ENCODE measurements at places on chromosomes 1 and 21. TPM values are rescaled to one million over a fixed set of nuclear protein-coding genes. Genes with fewer than 3 reads are reported as not detected.

DNA sequence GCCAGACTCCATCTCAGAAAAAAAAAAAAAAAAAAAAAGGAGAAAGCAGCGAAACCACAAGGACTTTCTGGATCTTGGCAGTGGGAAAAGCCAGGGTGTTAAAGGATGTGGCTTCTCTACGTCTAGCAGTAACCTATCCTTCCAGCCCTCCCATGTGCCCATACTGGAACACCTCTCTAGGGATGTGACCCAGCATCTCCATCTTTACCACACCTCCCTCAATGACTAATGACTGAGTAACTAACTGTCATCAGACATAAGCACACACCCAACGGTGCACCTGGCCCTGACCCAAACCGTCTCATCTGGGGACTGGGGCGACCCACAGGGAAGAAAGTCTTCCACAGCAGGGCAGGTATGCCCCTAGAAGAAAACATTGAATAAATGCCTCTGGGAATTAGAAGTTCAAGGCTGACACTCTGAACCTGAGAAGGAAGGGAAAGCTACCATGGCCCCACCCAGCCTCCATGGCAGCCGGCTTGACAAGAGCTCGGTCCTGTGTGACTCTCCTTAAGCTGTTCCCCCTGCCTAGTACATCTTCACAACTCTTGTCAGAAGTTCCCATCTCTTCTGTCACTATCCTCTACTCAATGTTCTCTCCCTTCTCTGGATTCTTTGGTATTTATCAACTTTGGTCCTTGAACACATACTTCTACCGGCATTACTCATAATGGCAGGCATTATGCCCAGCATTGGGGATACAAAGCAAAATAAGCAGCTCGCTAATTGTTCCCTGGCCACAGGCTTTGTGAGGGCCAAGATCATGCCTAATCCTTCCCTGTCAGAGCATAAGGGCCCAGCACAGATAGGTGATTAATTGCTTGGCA is 14.8 kb upstream of the PAQR6 start:
- DNase-seq: no peak

DNA sequence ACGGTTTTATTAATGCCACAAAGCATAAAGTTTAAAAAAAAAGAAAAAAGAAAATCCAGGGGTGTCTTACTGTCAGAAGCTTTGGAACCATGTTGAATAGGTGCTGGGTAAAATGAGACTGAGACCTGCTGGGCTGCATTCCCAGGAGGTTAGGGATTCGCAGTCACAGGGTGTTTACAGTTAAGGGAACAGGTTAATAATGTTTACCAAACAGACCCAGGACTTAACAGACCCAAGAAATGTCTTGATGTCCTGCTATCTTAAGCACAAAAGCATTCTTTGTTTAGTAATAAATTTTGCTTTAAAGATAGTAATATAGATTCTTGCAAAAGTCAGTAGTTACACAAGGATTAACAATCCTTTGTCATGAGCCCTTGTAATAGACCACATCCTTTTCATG is 54.7 kb downstream of the OLFML3 start:
- no peak for DNase-seq

- DNase-seq: peak; percentile 34
Observed at GRCh38 chr1:229699613-229700267, 73.7 kb downstream of the URB2 start.

- no peak for DNase-seq
Observed at GRCh38 chr1:95584315-95584714, 350.3 kb downstream of the RWDD3 start.

Gene EDN2
- 3.5 TPM for total RNA-seq

- DNase-seq: no peak
Observed at GRCh38 chr1:245226203-245226499, 71.4 kb downstream of the KIF26B start.

DNA sequence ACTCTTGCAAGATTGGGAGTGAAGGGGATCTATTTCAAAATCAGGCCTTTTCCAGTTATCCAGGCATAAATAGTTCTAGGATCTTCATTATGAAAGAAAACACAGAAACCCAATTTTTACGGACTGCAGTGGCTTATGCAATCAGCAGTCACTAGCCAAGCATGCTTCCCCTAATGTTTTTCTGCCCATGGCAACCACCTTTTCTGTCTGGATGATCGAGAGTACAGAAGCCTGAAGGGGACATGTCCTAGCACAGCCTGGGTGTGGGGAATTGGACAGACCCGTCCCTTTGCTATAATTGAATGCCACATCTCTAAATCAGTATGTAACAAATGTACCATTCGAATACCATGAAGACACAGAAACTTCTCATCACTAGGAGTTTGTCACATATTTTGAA is 29.8 kb upstream of the NCAM2 start:
- DNase-seq: no peak

Gene ZNHIT6
- 11.4 TPM for total RNA-seq

Gene ZBTB8A
- 8.4 TPM for total RNA-seq

DNA sequence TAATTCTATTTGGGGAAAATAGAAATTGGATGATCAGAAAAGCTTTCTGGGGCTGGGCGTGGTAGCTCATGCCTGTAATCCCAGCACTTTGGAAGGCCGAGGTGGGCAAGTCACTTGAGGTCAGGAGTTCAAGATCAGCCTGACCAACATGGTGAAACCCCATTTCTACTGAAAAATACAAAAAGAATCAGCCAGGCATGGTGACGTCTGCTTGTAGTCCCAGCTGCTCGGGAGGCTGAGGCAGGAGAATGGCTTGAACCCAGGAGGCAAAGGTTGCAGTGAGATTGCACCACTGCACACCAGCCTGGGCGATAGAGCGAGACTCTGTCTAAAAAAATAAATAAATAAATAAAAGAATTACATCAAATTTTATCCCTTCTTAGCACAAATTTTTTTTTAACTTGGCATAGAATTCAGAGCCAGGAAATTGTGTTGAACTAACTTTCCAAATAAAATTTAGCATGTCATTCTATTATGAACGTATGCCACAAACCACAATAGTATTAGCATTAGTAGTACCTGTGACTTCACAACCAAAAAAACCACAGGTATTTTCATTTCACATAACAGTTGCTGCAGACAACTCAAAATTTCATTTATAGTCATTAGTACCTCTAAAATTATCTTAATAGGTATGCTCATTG is 4.5 kb upstream of the ANKRD13C start:
- no peak for DNase-seq

Gene OPRD1
- total RNA-seq: 0.28 TPM

DNA sequence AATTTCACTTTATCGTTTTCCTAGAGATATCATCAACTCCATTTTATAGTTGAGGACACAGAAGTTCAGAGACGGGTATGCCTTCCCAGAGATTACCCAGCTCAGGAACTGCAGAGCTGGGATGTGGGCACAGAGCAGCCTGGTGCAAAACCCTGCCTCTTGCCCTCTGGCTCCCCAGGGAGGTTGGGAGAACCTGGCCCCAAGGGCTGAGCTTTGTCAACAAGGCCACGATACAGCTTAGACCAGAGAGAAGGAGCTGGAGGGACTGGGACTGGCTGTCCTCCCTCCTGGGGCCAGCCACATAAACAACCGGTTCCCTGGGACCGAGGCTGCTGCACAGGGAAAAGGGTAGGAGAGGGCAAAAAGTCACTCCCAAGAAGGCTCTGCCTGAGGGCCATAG is 3.8 kb downstream of the RIMS3 start:
- DNase-seq: no peak

DNA sequence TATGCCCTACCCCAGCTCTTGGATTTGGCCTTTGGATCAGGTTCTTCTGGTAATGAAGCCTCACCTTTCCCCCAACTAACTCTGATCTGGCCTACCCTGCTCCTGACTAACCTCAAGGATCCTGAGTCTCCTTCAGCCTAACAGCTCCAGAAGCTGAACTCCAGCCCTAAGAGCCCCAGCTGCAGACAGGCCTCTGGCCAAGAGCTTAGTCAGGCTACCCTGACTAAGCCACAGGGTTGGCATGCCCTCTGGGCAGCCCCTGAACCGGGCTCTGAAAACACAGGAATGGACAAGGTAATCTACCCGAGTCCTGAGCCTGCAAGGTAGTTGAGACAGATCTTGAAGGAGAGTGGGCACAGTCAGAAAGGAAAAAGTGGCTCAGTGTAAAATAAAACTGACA is 29.4 kb downstream of the COA7 start:
- no peak for DNase-seq

DNA sequence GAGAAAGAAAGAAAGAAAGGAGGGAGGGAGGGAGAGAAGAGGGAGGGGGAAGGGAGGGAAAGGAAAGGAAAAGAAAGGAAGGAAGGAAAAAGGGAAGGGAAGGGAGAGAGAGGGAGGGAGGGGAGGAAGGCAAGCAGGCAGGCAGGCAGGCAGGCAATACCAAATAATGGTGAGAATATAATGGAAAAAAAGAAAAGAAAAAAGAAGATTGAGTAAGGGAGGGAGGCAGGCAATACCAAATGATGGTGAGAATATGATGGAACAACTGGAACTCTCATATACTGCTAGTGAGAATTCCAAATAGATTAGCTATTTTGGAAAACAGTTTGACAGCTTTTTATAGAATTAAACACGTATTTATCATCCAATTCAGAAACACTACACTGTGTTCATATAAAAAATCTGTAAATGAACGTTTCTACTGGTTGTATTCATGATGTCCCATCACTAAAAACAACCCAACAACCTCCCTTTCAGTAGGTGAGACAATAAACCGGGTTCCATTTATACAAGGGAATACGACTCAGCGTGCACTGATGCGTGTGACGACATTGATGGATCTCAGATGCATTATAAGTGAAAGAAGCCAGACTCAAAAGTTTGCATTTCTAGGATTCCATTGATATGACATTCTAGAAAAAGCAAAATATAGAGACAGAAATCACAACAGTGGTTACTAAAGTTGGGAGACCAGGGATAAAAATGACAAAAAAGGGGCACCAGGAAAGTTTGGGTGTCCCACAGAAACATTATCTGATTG is 226.4 kb downstream of the DSCAM start:
- no peak for DNase-seq

Gene INSRR
- total RNA-seq: not detected

Gene PCNX2
- 10.3 TPM for total RNA-seq

GRCh38 chr1:28437924-28438699 is 67.7 kb upstream of the RCC1 start:
- DNase-seq: peak; percentile 67

DNA sequence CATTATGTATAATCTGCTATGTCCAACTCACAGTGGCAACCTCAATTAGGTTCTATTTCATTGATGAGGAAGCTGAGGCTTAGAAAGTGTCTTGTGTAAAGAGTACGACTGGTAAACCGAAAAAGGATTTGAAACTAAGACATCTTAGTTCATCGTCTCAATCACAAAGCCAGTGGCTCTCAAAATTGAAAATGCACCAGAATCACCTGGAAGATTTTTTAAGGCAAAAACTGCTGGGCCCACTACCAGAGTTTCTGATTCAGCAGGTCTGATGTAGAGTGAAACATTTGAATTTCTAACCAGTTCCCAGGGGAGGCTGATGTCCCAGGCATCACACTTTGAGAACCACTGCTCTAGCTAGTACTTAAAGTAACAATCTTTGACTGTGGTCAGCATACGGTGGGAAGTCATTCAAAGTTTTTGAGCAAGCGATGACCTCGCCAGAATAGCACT is 5.2 kb upstream of the LRRC53 start:
- DNase-seq: no peak

GRCh38 chr1:167066333-167067122 is 23.6 kb downstream of the GPA33 start:
- DNase-seq: peak; percentile 81

Gene CELA3B
- total RNA-seq: not detected

DNA sequence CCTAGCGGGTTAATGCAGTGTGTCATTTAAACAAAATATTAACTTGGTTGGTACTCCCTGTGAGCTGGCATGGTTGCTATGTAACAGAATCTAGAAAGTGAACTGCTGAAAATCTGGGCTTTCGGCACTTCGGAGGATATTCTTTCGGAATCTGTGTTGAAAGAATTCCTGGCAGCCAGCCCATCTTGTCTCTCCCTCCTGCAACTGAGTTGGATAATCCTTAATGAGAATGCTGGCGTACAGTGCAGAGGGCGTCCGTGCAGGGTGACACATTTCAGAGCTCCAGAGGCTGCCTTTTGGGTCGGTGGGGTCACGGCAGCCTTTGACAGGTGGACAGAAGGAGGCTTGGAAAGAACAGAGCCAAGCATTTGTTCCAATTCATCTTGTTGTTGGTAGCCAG is 3.7 kb downstream of the KAZN start:
- DNase-seq: peak; percentile 90

DNA sequence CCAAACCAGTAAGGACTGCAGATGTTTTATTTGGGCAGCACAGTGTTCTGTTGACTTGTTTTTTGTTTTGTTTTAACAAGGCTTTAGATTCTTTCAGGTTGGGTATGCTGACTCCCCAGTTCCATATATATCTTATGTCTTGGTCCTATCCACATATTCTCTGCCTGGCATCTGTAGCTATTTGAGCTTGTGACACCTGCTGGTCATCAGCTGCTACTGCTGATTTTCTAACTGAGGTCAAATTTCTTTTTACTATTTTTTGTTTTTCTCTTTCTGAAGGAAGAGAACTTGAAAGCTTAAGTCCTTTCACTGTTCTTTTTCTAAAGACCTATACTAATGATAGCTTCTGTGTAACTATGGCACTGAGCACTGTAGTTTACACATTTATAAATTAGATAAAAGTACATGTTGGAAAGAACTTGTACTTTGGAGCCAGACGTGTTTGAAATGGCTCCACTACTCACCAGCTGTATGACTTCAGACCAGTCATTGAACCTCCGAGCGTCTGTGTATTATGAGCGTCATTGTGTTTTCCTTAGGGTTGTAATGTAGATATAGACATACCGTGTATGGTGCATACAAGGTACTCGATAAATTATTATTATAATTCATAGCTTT is 109.4 kb downstream of the NRDC start:
- peak; percentile 32 for DNase-seq

DNA sequence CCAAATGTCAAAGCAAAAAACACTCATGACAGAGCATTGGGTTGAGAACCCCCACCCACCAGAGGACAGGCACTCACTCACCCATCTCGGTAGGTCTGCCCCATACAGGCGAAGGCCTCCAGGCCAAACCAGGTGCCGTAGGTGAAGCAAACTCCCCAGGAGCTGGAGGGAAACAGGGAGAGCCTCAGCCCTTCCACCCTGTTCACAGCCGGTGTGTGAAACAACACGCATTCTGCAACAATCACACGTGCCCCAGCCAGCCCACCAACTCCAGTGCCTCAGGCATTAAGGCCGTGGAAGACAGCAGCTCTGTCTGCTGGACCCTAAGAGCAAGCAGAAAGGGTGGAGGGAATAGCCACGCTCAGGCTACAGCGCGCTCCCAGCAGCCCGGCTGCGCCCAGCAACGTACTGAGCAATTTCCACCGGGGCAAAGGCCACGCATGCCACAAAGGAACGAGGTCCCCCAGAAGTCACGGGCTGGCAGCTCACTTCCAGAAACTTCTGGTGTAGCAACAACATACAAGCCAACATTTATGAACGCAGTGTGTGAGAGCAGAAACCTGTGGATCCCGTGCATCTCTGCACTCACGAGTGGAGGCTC is 11.4 kb upstream of the SPATC1L start:
- no peak for DNase-seq
